ENCODE measurements at places on chromosomes 12 and 14. TPM values are rescaled to one million over a fixed set of nuclear protein-coding genes. Genes with fewer than 3 reads are reported as not detected.
A peak's percentile ranks its signal among the peaks of the same experiment; 100 is the strongest.

DNA sequence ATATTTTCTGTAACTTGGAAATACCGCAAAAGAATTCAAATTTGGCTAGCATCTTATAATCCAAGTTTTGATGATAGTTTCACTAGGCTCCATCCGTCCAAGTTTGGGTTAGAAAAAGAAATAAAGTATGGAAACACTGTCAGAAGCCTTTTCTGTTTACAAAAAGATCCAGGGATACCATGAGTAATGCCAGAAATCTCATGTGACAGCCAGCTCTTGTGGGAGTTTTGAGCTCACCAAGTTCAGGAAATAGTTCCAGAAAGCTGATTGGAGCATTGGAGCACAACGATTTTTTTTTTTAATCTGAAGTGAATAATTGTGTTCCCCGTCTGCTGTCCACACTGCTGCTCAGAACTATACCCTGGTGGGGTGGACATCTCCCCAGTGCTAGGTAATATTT lies 229.7 kb upstream of the NPAS3 start:
- peak; percentile 24 for DNase-seq

- no peak for DNase-seq
Measured at GRCh38 chr12:11565752-11566151, 83.7 kb upstream of the ETV6 start.

DNA sequence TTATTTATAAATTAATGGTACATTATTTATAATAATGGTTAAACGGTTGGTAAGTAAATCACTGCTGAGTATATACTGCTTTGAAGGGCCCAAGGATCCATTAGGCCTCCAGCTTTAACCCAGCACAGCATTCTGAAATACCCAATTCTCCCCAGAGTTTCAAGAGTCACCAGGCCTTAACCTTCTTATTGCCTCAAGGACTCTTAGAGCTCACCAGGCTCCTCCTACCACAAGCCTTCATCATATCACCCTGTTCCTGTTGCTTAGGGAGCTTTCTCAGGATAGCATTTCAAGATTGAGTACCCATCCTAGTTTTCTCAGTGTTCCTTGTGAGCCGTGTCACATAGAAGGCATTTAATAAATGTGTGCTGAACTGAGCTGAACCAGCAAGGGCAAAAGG lies 242.5 kb downstream of the FBXL14 start:
- no peak for DNase-seq

Gene OR6C3
- total RNA-seq: not detected

Gene SRSF9
- 166 TPM for total RNA-seq

Gene RNASE2
- total RNA-seq: 1.6 TPM

DNA sequence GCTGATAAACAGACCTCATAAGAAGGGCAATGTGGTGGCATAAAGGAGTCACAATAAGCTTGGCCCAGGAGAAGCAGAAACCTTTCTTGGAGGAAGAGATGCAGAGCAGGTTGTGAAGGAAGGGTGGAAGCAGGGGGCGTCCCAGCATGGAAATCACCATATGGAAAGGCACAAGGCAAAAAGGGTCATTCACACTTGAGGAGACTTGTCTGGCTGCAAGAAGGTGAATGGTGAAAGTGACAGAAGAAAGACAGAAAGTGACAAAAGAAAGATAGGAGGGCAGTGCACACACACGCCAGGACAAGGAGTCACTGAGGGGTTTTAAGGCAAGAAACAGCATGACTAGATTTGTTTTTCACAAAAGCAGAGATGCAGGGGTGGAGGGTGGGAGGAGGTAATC lies 38.3 kb downstream of the GALNT4 start:
- no peak for DNase-seq

DNA sequence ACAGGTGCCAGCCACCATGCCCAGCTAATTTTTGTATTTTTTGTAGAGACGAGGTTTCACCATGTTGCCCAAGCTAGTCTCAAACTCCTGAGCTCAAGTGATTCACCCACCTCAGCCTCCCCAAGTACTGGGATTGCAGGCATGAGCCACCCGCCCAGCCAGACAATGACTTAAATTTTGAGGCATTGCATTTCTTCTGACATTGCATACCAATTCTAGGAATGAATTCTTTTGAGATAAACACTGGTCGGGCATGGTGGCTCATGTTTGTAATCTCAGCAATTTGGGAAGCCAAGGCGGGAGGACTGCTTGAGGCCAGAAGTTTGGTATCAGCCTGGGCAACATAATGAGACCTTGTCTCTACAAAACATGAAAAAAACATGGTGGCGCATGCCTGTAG lies 2.5 kb upstream of the CELA1 start:
- DNase-seq: no peak
